KG1 (cell line): ENCODE measurements at places on chromosomes 13 and 19.

DNA sequence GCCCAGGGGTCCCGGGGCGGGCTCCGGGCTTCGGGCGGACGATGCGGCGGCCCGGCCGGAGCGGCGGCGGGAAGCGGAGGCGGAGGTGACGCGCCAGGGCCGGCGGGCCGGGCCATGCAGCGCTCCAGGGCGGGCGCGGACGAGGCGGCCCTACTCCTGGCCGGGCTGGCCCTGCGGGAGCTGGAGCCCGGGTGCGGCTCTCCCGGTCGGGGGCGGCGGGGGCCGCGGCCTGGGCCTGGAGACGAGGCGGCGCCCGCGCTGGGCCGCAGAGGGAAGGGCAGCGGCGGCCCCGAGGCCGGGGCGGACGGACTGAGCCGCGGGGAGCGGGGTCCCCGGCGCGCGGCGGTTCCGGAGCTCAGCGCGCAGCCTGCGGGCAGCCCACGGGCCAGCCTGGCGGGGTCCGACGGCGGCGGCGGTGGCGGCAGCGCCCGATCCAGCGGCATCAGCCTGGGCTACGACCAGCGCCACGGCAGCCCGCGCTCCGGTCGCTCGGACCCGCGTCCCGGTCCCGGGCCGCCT is 362 bp downstream of the WTIP start:
- no peak for DNase-seq

GRCh38 chr19:45878043-45878794 is 7.7 kb downstream of the IRF2BP1 start:
- no peak for DNase-seq

DNA sequence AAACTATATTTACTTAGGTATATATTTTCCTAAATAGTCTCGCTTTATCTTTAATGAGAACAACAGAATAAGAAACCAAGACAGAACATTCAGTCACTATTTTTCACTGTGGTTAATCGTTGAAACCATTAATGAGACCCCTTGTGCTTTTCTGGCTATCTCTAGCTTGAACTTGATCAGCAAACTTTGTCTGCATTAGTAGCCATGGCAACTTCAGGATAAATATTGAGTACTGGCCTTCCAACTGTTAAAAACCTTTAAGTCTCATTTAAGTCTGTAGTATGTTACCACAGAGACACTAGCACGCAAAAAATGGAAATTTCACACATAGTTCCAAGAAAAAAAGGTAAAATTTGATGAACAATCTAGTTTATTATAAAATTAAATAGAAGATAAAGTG is 946.0 kb downstream of the SLITRK5 start:
- no peak for DNase-seq

DNA sequence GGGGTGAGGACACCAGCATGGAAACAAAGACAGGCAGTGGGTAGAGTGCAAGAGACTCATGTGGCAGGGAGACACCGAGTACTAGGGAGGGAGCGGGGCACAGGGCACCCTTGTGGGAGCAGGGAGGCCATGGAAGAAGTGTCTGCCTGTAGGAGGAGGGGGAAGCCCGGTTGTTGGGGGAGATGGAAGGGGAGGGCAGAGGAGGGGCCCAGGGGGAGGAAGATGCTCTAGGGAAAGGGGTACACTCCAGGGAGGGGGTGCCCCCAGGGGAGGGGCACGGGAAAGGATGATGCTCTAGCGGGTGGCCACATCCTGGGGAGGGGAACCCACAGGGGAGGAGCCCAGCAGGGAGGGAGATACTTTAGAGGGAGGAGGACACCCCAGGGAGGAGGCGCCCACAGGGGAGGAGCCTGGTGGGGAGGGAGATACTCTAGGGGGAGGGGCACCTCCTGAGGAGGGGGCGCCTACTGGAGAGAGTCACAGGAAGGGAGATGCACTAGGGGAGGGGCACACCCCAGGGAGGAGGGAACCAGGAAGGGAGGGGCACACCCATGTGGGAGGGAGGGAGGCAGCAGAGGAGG is 24.9 kb downstream of the CPAMD8 start:
- DNase-seq, result no peak

GRCh38 chr13:32245555-32245954 is 69.6 kb downstream of the ZAR1L start:
- DNase-seq, result no peak

- DNase-seq, result no peak
Observed at GRCh38 chr19:23876261-23876660, 38.4 kb upstream of the ZNF726 start.

DNA sequence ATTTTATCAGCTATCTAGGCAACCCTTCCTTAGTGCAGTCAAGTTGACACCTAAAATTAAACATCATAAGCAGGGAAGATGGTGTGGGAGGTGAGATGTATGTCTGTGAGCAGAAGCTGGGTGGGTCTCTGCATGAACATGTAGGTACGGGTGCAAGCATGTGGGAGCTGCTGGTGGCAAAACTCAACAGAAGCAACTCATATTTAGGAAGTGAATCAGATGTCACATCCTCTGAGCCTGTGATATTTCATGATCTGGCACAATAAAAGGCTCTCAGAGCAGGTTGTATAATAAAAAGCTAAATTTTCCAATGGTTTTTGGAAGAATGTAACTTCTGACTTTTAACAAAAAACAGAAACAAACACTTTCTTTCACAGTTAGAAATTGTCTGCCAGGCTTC is 44.4 kb downstream of the C1QTNF9 start:
- no peak for DNase-seq

DNA sequence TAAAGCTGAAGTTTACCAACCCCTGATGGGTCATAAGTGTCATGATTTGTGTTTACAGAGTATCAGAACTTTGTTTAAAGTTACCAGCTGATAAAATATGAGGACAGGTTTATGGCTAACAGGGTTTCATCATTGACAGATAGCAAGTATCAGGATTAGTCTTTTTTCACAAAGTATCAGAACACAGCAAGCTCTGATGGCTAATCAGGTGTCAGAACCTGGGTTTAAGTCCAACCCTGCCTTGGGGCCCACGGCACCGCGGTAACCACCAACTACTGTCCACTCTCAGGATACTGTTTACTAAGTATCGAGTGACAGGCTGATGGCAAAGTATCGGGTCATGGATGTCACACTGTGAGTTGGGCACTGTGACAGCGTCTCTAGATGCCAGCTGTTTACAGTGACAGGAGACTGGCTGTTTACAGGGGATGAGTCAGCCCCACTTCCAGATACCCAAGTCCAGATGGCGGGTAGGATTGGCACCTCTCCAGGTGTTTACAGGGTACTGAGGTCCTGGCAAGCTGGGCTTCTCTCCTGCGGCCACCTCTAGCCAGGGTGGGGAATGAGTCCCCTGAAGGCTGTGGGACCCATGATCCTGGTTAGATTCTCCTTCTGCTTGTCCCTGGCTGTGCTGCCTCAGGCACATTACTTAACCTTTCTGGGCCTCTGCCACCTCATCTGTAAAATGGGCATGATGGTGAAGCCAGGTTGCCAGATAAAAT is 21.8 kb downstream of the ARRDC2 start:
- DNase-seq, result no peak

DNA sequence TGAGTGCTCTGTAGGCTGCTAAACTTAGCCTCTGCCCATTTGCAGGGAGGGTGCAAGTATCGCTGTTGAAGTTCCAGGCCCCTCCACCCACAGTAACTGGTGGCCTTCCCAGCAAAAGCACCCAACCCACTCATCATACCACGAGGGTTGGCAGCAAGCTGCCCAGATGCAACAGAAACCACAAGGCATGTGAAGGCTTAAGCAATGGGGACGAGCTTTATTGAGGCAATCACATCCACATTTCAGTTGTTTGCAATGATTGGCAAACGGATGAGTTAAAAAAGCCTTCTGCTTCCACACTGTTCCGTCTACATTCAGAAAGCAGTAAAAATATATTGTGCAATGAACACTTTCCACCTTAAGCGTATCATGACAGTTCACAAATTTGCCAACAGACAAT is 10.3 kb downstream of the GJB6 start:
- no peak for DNase-seq

- no peak for DNase-seq
Observed at GRCh38 chr19:40217027-40217810, 965 bp downstream of the TTC9B start.

GRCh38 chr19:16778796-16779411 is 50.3 kb upstream of the SIN3B start:
- DNase-seq, result peak; percentile 35

DNA sequence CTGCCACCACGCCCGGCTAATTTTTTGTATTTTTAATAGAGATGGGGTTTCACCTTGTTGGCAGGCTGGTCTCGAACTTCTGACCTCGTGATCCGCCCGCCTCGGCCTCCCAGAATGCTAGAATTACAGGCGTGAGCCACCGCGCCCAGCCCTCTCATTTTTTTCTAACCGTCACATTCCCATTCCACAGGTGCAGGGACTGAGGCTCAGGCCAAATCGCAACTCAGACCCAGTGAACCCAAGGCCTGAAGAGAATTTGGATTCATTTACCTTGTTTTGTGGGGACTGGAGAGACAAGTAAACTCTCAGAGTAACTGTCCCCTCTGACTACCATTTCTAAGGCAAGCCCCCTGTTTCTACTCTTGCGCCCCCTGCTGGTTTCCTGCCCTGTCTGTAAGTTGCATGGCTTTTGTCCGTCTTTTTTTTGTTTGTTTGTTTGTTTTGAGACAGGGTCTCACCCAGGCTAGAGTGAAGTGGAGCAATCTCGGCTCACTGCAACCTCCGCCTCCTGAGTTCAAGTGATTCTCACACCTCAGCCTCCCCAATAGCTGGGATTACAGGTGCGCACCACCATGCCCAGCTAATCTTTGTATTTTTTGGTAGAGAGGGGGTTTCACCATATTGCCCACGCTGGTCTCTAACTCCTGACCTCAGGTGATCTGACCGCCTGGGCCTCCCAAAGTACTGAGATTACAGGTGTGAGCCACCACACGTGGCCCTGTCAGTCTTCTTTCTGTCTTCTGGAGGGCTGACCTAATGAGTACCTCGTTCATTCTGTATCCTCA is 2.3 kb upstream of the STRN4 start:
- DNase-seq, result peak; percentile 63

DNA sequence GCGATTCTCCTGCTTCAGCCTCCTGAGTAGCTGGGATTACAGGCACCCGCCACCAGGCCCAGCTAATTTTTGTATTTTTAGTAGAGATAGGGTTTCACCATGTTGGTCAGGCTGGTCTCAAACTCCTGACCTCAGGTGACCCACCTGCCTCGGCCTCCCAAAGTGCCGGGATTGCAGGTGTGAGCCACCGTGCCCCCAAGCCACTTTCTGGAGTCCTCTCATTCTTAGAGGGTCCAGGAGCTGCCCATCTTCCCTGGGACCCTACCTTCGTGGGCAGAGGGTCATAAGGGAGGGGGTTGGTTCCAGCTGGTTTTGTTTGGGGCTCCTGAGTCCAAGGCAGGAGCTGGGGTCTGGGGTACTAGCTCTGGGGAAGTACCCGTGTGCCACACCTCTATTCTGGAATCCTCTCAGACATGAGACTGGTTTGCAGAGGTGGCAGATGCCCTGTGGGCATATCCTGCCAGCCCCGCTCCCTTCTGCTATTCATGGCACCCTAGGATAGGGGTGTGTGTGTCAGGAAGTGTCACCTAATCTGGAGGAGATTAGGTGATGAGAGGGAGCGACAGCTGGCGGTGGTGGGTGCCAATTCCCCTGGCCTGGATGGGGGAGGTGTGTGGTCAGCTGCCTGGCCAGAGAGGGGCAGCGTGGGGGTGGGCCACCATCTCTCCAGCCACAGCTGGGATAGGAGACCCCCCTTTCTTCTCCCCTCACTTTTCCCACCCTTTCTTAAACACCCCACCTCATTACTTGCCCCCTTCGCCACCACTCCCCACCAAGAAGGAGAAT is 2.1 kb downstream of the PRMT1 start:
- no peak for DNase-seq

DNA sequence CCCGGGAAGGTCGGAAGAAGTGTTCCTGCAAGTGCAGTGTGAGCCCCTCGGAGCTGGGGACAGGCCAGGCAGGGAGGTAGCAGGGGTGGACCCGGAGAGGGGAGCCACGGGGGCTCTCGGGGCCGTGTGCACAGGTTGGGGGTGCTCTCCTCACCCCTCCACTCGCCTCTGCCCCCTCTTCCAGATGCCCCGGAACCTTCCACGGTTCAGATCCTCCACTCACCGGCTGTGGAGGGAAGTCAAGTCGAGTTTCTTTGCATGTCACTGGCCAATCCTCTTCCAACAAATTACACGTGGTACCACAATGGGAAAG is 9.0 kb downstream of the CD22 start:
- no peak for DNase-seq

GRCh38 chr13:112561478-112561877 is 26.5 kb downstream of the TUBGCP3 start:
- DNase-seq, result no peak

GRCh38 chr19:32358321-32358720 is 12.9 kb downstream of the ZNF507 start:
- no peak for DNase-seq

DNA sequence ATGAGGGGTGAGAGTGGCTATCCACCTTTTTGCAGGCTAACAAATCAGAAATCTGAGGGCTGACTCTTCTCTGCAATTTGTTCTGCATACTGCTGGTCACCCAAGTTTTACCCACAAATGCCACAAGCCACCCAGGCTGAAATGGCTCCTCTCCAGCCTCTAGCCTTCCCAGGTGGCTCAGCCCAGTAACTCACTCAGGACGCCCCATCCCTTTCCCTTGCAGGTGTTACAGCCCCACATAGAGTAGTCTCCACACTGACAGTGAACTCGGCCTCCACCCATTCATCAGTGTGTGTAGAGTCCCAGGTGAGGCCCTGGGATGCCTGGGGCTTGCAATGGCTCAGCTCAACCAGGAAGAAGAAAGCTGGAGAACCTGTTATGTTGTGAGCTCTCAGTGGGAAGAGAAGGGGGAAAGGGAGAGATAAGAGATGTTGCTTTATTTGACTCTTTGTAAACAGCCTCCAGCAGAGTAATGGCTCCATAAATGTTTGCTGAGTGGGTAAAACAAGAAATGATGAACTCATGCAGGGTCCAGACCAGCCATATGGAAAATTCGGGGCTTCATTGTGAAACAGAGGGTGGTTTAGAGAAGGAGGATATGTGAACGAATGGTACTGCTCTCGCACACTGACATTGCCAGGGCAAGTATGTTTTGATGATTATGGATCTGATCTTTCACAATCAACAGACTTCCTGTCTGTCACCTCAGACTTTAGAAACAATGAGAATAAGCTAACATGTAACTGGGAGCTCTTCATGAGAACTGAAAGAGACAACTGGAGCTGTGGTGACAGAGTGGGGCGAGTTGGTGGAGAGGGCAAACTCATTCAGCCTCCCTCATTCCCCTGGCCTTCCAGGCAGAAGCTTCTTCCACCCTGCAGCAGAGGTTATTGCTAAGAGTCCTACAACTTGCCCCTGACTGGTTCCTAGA is 74.2 kb upstream of the RFC3 start:
- DNase-seq, result no peak

GRCh38 chr19:43485951-43486350 is 18.6 kb downstream of the PHLDB3 start:
- DNase-seq, result no peak

GRCh38 chr19:18610245-18610555 is 2.5 kb upstream of the TMEM59L start:
- no peak for DNase-seq

DNA sequence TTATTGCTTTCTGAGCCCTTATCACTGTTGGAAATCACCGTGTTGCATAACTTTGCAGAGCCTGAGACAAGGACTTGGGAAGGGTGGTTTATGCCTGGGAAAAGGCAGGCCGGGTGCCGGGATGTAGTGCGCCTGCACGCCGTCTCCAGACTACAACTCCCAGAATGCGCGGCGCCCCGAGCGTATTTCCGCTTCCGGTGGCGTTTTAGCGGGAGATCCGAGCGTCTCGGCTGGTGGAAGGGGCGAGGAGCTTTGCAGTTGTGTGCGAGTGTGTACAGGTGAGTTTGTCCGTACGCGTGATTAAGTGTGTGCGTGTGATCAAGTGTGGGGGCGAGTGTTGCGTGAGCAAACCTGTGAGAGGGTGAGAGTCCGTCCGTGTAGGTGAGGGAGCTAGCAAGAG is 75.4 kb downstream of the PEG3 start:
- peak; percentile 13 for DNase-seq
